Foreskin fibroblast (primary cell): ENCODE measurements at places on chromosomes 2 and 18.
A peak's percentile ranks its signal among the peaks of the same experiment; 100 is the strongest.

GRCh38 chr2:9430316-9431293 lies 7.2 kb downstream of the CPSF3 start:
- peak; percentile 51 for DNase-seq

DNA sequence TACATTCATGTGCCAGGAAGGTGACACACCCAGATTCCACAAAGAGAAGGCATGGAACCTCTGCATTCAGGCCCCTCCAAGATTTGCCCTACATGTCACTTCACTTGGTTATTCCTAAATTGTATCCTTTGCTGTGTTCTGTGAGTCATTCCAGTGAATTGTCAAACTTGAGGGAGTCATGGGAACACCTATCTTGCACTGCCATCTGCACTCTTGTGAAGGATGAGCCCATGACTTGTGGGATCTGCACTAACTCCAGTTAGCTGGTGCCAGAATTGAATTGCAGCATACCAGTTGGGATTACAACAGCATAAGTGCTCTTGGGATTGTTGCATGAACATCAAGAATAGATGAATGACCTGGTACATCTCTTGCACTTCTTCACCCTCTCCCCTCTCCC lies 1288.0 kb upstream of the ZEB2 start:
- peak; percentile 11 for DNase-seq

DNA sequence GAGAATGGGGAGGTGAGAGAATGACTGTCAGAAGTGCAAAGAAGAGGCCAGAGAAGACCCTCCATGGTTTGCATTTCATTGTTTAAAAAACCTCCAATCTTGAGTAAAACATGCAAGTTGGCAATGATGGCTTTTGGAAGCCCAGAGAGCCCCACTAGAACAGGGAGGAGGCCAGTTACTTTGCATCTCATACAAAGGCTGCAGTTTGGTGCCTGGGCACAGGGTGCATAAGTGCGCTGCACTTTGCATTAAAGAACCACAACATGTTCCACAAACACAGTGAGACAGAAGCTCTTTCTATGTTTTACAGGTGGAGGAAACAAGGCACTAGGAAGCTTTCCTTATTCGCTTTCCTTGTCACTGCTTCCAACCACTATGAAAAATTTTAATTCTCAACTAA lies 25.4 kb downstream of the PSTPIP2 start:
- DNase-seq, result no peak

DNA sequence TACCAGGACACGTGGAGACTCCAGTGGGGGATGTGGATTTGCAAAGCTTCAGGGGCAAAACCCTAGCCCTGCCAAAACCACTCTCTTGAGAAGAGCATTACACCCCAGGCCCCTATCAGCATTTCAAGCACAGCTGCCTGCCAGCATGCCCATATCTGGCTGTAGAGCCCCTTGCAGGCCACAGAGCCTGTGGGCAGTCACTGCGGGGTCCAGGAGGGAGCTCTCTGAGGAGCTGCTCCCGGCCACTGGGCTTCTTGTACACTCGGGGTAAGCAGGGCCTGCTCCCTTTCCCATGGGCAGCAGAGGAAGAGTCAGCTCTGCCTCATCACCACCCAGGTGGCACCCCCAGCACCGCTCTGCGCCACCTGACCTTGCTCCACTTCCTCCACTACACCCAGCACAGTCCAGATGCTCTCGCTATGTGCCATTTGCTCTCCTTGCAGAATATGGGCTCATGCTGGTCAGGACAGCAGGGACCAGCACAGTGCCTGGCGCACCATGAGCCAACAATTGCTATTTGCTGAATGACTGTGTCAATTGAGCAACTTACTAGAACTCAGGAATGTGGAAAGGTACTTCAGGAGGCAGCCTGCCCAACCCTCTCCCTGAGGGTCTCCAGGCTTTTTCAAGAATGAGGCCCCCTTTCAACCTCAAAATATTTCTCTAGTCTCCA lies 7.4 kb downstream of the CHST10 start:
- no peak for DNase-seq

- DNase-seq, result no peak
Measured at GRCh38 chr2:4964579-4964978, 727.6 kb upstream of the SOX11 start.

- DNase-seq, result no peak
Measured at GRCh38 chr2:129071531-129071930, 752.9 kb upstream of the HS6ST1 start.

- no peak for DNase-seq
Measured at GRCh38 chr2:75524276-75524911, 36.3 kb downstream of the EVA1A start.

GRCh38 chr2:63189026-63189425 lies 138.4 kb downstream of the OTX1 start:
- DNase-seq, result peak; percentile 64

DNA sequence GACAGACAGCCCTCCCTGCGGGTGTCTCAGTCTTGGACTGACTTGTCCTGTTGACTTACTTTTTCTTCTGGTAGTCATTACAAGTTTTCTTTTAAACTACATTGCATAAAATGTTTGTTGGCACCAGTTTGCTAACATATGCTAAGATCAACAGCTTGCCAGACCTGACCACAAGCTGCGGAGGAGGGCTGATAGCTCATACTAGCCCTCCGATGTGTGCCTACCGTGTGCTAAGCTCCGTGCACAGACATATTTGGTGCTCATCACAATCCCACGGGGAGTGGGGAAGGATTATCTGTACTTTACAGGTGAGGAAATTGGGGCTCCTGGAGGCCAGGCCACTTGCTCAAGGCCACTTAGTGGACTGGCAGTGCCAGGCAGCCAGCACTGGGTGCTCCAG lies 72.8 kb upstream of the YPEL5 start:
- peak; percentile 41 for DNase-seq

DNA sequence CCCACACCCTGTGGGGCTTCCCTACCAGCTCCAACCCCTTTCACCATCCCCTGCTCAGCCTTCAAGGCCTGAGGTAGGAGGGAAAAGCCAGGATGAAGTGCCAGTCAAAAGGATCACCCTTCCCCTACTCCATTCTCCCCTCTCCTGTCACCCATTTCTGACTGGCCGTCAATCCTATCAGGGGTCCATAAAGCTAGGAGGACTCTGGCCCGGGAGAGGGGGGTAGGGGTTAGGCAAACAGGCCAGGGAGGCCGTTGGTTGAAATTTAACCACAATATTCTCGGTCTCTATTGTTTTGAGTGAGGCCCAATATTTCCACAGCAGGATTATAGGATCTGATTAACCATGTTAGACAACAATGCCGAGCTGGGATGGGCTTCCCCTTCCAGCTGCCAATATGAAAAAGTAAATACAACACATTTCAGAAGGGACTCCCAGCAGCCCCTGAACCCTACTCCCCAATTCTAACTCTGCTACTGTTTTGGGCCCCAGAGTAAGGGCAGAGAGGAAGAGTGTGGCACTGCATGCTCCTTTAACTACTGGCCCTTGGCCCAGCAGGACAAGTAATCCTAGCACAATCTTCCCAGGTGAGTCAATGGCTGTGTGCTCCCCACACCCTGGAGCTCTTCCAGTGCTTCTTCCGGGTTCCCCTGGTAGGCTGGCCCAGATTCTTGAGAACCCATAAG lies 10.6 kb upstream of the IHH start:
- DNase-seq, result no peak

GRCh38 chr2:230777721-230778120 lies 65.1 kb downstream of the CAB39 start:
- no peak for DNase-seq

DNA sequence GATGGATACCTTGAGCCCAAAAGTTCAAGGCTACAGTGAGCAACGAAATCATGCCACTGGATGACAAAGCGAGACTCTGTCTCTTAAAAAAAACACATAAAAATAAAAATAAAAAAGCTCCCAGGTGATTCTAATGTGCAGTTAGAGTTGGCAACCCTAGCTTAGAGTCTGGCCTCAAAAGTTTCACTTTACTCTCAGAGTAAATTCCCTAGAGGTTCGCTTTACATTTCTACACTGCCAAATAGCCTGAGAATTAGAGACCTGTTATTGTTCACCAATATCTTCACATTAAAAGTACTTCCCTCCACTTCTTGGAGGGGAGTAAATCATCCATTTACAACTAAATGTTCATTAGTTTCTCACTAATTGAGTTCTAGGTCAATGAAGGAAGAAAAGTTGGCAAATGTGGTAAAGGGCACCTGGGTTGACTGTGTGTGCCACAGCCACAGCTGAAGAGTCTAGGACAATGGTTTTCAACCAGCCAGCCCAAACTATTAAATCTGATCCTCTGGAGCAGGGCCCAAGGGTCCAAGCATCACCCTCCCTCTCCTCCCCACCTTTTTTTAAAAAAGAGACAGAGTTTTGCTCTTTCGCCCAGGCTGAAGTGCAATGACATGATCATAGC lies 15.2 kb upstream of the TMEM37 start:
- DNase-seq, result no peak

DNA sequence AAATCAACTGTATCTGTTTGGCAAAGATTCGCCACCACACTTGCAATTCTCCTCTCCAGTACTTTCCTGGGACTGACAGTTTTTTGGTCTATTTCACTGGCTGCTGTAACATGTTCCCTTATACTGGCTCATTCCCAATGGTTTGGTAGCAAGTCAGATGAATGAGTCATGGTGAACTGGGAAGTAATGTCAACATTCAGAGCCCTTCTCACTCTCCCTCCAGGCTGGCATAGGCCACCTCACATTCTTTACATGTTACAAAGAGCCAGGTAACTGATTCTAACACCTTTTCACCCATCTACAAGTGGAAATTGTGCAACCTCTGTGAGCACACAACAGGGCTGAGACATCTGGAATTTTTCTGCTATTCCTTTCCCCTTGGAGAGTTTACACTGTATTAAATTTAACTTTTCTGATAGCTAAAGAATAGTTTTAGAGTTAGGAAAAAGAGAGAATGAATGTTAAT lies 111.3 kb upstream of the TLK1 start:
- DNase-seq, result peak; percentile 86

- DNase-seq, result no peak
Measured at GRCh38 chr2:104028061-104028460, 825.9 kb upstream of the POU3F3 start.

- DNase-seq, result no peak
Measured at GRCh38 chr2:118830118-118830517, 17.3 kb downstream of the EN1 start.

DNA sequence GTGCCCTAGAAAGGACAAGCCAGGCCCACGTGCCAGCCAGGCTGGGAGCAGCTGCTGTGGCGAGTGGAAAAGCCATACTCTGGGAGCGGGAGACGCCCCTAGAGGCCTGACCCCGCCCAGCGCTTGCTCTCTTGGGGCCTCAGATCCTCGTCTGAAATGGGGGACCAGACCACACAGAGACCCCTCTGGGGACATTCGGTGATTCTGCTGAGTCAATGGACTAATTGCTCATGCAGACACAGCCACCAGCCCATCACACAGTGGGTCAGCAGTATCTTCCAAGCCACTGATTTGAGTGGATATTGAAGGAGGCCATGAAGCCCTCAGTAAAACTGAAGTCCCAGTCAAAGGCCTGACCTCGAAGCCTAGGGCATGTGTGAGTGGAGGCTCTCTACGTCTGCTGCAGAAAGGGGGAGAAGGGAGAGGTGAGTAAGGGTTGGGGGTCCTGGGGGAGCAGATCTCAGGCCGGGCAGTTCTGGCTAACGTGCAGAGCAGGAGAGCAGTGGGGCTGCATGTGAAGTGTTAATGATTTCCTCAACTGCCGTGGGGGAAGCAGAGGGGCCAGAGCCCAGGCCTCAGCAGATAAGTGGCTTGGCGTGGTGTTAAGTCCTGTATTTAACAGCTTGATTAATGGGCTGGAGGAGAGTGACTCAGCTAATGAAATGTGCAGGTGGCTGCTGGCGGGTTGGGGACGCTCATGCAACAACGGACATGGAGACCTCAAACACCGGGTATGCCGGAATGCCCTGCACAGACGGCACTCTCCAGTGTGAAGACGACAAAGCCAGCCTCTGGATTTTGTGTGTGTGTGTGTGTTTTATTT lies 104.4 kb upstream of the TWIST2 start:
- no peak for DNase-seq

- DNase-seq, result no peak
Measured at GRCh38 chr2:85061896-85062295, 71.3 kb upstream of the TCF7L1 start.

DNA sequence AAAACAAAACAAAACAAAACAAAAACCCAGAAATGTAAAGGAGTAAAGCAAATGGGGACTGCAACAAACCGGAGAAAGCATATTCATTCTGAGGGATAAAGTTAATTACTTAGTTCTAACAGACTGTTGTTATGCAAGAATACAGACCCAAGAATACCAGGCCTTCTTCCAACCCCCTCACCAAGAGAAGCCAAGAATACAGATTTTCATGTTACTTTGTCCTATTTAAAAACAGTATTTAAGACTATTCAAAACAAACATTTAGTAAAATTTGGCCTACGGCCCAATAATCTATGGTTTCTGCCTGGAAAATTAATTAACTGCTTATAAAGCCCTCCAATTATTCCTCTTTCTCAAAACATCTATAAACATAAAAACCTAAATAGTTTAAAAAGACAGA lies 91.4 kb downstream of the USP34 start:
- DNase-seq, result no peak

GRCh38 chr2:165109915-165110314 lies 93.9 kb downstream of the SCN3A start:
- DNase-seq, result no peak

- no peak for DNase-seq
Measured at GRCh38 chr2:36367895-36368353, 12.3 kb downstream of the CRIM1 start.

GRCh38 chr18:56333839-56334238 lies 304.6 kb downstream of the TXNL1 start:
- DNase-seq, result no peak

- no peak for DNase-seq
Measured at GRCh38 chr2:134181219-134181618, 72.7 kb upstream of the MGAT5 start.

GRCh38 chr2:33383855-33384598 lies 92.4 kb upstream of the RASGRP3 start:
- DNase-seq, result no peak

DNA sequence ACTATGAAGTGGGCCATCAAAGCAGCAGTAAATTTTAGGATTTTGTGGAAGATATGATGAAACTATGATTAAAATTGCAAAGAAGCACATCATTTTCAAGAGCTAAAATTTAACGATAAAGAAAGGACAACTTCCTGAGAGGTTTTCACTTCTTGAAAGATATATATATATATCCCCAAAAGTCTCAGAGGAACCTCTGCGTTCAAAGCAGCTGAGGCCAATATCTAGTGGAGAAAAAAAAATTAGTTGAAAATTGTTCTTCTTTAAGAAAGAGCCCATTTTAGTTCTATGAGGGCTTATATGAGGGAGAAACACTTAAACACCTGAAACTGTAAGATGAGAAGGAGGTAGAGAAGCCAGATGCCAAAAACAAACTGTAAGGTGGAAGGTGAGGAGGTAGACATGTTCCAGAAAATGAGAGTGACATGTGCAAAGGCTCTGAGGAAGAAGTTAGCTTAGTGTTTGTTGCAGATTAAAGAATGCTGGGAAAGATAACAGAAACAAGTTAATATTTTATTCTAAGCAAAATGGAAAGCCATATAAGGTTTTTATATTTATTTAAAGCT lies 72.9 kb upstream of the VRK2 start:
- no peak for DNase-seq

- DNase-seq, result peak; percentile 63
Measured at GRCh38 chr2:25572638-25573037, 100.7 kb downstream of the DTNB start.

GRCh38 chr2:30255466-30256408 lies 24.4 kb downstream of the LBH start:
- DNase-seq, result no peak

- no peak for DNase-seq
Measured at GRCh38 chr2:139828011-139828410, 1047.8 kb upstream of the NXPH2 start.

- DNase-seq, result no peak
Measured at GRCh38 chr2:70743677-70744076, 24.3 kb downstream of the ADD2 start.

GRCh38 chr2:43399515-43400264 lies 173.3 kb upstream of the ZFP36L2 start:
- DNase-seq, result peak; percentile 79

GRCh38 chr2:176467595-176467994 lies 198.4 kb downstream of the MTX2 start:
- no peak for DNase-seq
